ENCODE measurements at places on chromosomes 3 and 15.

GRCh38 chr15:27438403-27439375 is 467.7 kb downstream of the GABRG3 start:
- no peak for DNase-seq

- no peak for DNase-seq
Observed at GRCh38 chr3:53142986-53143385, 12.8 kb upstream of the RFT1 start.

DNA sequence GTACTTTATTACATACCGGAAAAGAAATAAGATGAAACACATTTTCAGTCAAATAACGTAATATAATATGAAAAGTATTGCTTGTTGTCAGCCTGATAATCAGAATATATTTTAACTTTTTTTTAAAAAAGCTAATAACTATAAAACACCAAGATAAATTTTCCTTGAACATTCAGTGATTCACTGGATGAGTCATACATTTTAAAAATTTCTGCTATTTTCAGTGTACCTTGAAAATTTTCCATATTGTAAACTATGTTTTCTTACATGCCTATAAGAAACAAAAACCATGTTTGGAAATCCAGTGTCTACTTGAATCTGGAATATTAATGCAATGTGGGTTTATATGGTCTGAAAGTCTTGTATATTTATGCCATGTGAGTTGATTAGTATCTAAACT is 36.3 kb upstream of the MEIS2 start:
- no peak for DNase-seq

- no peak for DNase-seq
Observed at GRCh38 chr15:76972389-76973361, 22.3 kb upstream of the PSTPIP1 start.

- DNase-seq, result no peak
Observed at GRCh38 chr3:166190360-166190759, 353.1 kb upstream of the BCHE start.

DNA sequence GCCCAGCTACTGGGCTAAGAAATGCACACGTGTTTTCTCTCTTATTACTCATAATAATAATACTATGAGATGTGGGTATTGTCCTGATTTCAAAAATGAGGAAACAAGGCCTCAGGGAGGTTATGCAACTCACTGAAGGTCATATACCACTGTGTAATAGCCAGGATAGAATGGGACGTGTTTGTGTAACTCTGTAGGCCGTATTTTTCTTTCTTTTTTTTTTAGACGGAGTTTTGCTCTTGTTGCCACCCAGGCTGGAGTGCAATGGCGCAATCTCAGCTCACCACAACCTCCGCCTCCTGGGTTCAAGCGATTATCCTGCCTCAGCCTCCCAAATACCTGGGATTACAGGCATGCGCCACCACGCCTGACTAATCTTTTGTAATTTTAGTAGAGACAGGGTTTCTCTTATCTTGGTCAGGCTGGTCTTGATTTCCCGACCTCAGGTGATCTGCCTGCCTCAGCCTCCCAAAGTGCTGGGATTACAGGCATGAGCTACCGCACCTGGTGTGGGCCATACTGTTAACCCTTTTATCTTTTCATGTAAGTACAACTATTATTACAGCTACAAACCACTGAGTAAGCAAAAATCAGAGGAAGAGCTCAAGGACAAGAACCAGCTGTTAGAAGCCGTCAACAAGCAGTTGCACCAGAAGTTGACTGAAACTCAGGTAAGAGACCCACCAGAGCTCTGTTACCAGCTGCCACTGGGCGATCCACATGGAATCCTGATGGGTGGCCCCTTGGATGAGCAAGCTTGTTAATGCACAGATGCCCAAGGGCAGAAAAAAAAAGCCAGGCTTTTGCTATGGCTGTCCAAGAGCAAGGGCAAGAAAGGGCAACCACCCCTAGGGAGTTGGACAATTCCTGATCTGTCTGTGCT is 6.7 kb downstream of the KNSTRN start:
- no peak for DNase-seq

DNA sequence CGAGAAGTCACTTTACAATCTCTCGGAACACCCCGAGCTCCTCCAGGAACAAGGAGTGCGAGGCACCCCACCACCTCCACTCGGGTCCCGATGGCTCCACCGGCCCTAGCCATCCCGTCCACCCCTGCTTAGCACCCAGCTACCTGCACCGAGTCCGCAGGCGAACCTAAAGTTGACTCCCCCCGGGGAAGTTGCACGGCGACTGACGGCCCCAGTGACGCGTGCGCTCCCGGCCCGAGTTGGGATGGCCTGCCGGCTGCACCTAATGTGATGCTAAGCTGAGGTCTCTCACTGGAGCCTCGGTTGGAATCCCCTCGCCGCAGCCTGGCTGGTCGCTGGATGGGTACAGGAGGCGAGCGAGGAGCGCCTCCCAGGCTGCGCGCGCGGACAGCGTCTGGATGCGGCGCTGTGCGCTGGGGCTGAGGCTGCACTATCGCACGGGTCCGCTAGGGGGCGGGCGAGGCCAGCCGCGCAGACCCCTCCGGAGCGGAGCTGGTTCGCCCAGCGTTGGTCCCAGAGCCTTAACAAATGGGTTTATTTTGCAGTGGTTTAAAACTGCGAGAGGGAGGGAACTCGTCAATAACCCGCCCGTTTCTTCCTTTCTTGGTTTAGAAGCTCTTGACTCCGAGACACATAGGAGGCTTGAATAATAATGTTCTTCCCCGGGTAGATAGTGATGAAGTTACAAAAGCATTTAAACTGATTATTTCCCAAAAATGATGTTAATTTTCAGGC is at the start of gene OXTR:
OXTR (minus strand) TSS at position 526 of the 735 bp plus-strand sequence. CDS start 1,426 bp downstream, outside the sequence.
- peak; percentile 88 for DNase-seq

GRCh38 chr3:126516152-126516935 is 1.2 kb downstream of the UROC1 start:
- no peak for DNase-seq

Data from AG10803 (cell line).